ENCODE measurements at places on chromosomes 1 and 21. TPM values are rescaled to one million over a fixed set of nuclear protein-coding genes. Genes with fewer than 3 reads are reported as not detected.

The CBS gene
- polyA plus RNA-seq, result 31.2 TPM

The BNIPL gene
- 0.53 TPM for polyA plus RNA-seq

The NPHS2 gene
- not detected for polyA plus RNA-seq

The DMBX1 gene
- polyA plus RNA-seq, result not detected

The TPTE gene
- not detected for polyA plus RNA-seq

The PDE9A gene
- 19.1 TPM for polyA plus RNA-seq

The AMPD1 gene
- polyA plus RNA-seq, result not detected

The IFNLR1 gene
- polyA plus RNA-seq, result 0.41 TPM

The CD1E gene
- polyA plus RNA-seq, result not detected

The PRR9 gene
- polyA plus RNA-seq, result not detected

The SLC2A5 gene
- 1.3 TPM for polyA plus RNA-seq

The CSF3R gene
- 1.9 TPM for polyA plus RNA-seq

The HAO2 gene
- polyA plus RNA-seq, result not detected

The CD53 gene
- 9.0 TPM for polyA plus RNA-seq

The FCRL5 gene
- not detected for polyA plus RNA-seq

The KRTAP19-3 gene
- not detected for polyA plus RNA-seq

The PLA2G4A gene
- 0.64 TPM for polyA plus RNA-seq

The RGS8 gene
- 9.7 TPM for polyA plus RNA-seq

The LCE6A gene
- not detected for polyA plus RNA-seq

The SPRR2G gene
- not detected for polyA plus RNA-seq

The IL19 gene
- not detected for polyA plus RNA-seq

The CFH gene
- 6.4 TPM for polyA plus RNA-seq

The ALX3 gene
- 19.3 TPM for polyA plus RNA-seq

The NUDT4B gene
- polyA plus RNA-seq, result 2.3 TPM

The GRIK3 gene
- polyA plus RNA-seq, result 3.3 TPM

The ARHGAP30 gene
- polyA plus RNA-seq, result 0.93 TPM

The FAM151A gene
- not detected for polyA plus RNA-seq

The OPTC gene
- polyA plus RNA-seq, result not detected

The ANKRD65 gene
- polyA plus RNA-seq, result 54.3 TPM

The RNF223 gene
- polyA plus RNA-seq, result not detected

The CTBS gene
- 3.9 TPM for polyA plus RNA-seq

The INSRR gene
- 0.42 TPM for polyA plus RNA-seq

The PWP2 gene
- 1.8 TPM for polyA plus RNA-seq

The FCGR3A gene
- 11.9 TPM for polyA plus RNA-seq

The ETV3L gene
- not detected for polyA plus RNA-seq

The GPR153 gene
- polyA plus RNA-seq, result 4.4 TPM

The G0S2 gene
- 3.5 TPM for polyA plus RNA-seq

The ADAMTS5 gene
- 0.22 TPM for polyA plus RNA-seq

The LACTBL1 gene
- polyA plus RNA-seq, result not detected

The CHTOP gene
- polyA plus RNA-seq, result 85.1 TPM

The NEGR1 gene
- 11.2 TPM for polyA plus RNA-seq

The UBL4B gene
- polyA plus RNA-seq, result 4.9 TPM

The E2F2 gene
- polyA plus RNA-seq, result 10.2 TPM

The SLC22A15 gene
- polyA plus RNA-seq, result 2.8 TPM

The ACOT11 gene
- polyA plus RNA-seq, result 3.2 TPM

The RNU1-3 gene
- not detected for polyA plus RNA-seq

The CORT gene
- 2.6 TPM for polyA plus RNA-seq

The FCRL2 gene
- polyA plus RNA-seq, result not detected

The TMPRSS15 gene
- polyA plus RNA-seq, result not detected

The GIPC2 gene
- 0.19 TPM for polyA plus RNA-seq

The PDZK1 gene
- polyA plus RNA-seq, result not detected

The PEAR1 gene
- polyA plus RNA-seq, result 2.2 TPM

The KPRP gene
- polyA plus RNA-seq, result not detected
